Iris pigment epithelial cell (primary cell): ENCODE measurements at places on chromosomes 1 and 21.

DNA sequence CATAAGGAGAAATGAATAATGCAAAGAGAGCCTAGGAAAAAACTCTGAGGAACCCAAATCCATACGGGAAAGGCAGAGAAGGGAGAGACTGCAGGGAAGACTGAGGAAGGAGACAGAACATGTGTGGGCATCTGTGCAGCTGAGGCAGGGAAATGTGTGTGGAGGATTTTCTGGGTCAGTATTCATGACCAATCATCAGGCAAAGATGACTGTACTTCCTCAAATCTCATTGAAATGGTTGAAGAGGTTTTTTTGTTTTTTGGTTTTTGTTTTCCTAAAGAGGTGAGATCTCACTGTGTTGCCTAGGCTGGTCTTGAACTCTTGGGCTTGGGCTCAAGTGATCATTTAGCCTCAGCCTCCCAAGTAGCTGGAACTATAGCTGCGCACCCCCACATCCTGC lies 15.7 kb downstream of the DIP2A start:
- no peak for DNase-seq

DNA sequence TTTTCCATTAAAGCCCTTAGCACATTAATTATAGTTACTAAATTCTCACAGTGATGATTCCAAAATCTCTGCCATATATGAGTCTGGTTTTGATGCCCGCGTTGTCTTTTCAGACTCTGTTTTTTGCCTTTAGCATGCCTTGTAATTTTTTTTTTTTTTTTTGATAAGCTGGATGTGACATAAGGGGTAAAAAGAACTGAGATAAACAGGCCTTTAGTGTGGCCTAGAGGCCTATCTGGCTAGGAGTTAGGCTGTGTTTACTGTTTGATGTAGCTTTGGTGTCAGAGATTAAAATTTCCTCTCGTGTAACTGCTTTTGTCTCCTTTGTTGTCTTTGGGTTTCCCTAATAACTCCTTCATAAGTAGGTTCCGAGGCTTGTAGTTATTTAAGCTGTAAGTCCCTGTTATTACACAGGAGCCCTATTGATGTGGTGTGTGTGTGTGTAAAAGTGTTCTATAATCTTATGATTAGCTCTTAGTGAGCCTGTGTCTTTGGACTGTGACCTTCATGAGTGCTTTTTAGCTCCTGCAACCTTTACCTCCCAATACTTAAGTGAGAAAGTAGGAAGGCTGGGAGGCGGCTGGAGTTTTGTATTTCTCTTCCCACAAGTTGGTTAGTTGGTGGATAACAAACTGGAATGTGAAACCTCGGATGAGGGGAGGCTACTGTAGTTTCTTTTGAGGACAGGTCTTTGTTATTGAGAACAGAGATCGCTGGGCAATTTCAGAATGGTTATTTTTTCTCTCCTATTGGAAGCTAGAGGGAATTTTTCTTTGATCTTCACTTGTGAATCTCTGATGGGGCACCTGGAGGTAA lies 19.3 kb downstream of the HS2ST1 start:
- DNase-seq: no peak

DNA sequence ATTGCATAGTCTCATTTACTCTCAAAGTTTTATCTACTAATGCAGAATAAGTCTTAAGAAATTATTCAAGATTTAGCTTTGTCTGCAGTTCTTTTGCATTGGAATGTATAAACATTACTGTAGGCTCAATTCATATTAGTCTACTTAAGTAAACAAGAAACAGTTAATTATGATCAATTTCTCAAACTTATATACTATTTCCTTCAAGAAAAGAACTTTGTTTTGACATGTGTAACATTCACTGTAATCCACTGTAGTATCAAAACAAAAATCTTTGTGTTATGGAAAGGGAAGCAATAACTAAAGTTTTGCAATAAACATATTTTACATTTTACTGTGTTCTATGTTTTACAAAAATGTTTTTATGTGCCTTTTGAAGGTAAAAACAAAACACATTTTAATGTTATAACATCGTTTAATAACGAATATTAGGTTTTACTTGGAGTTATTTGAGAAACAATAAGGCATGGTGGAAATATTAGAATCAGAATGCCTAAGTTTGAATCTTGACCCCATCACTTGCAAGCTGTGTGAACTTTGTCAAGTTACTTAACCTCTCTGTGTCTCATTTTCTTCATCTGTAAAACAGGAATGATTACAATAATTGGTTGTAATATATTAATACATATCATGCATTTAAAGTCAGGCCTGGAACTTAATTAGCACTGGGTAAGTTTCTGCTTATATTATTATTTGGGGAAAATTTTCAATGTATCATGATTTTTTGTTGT lies 77.0 kb upstream of the DPH5 start:
- DNase-seq: no peak

DNA sequence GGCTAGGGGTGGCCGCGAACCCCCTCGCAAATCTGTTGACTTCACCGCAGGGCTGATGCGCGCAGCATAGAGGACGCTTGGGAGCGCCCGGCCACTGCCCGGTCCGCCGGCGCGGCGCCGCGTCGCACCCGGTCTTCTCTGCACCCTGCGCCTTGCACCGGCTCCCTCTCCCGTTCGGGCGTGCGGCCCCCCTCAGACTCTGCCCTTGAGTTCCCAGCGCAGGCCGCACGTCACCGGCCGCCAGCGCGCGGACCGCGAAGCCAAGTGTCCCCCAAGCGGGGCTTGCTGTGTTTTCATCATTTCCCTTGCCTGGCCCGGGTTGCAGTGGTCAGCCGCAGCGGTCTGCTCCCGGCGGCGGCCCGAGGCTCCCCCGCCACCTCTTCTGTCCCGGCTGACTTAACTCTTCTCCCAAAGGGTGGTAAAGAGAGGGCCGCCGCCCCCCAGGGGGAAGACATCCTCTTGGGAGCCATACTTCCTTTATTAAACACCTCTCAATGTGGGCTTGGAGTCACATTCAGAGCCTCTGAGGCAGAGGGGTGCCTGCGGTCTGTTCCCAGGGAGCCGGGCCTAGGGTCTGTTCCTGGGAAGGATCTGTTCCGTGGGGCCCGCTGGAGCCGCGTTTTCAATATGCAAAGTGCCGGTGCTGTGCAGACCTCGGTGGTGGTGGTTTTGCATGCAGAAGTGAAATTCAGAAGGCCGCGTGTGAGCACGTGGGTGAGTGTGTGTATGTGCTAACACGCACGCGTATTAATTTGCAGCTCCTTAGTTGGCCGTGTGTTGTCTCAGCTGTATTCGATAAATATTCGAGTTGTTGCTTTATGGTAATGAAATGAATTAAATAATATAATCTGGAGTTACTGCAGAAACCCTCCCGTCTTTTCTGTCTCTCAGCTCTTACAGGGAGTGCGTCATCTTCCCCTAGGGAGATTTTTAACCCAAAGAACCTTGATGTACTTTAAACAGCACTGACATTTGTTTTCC lies 17.6 kb downstream of the PBX1 start:
- peak; percentile 89 for DNase-seq

GRCh38 chr1:34790985-34791384 lies 1.8 kb upstream of the GJA4 start:
- DNase-seq: no peak

DNA sequence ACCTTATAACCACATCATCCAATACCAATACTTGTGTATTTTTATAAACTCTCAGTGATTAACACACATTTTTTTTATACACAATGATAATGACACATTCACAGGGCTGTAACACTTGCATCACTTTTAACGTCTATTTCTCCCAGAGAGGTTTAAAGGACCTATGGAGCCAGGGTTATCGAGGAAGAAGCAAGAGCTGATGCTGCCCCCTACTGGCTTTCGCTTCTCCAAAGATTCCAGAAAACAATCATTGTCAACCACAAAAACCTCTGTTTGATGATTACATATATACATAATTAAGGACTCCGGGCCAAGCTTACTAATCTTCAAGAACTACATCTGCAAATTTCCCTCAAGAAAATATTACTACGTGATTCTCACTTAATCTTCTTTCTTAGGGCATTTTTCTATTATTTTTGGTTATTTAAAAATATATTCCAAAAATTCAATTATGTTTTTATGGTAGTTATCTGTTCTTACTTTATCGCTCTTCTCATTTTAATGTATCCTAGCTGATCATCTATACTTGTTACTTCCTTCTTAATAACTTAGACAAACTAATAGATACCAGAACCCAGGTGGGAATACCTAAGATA lies 214.5 kb downstream of the VAV3 start:
- DNase-seq: peak; percentile 44

DNA sequence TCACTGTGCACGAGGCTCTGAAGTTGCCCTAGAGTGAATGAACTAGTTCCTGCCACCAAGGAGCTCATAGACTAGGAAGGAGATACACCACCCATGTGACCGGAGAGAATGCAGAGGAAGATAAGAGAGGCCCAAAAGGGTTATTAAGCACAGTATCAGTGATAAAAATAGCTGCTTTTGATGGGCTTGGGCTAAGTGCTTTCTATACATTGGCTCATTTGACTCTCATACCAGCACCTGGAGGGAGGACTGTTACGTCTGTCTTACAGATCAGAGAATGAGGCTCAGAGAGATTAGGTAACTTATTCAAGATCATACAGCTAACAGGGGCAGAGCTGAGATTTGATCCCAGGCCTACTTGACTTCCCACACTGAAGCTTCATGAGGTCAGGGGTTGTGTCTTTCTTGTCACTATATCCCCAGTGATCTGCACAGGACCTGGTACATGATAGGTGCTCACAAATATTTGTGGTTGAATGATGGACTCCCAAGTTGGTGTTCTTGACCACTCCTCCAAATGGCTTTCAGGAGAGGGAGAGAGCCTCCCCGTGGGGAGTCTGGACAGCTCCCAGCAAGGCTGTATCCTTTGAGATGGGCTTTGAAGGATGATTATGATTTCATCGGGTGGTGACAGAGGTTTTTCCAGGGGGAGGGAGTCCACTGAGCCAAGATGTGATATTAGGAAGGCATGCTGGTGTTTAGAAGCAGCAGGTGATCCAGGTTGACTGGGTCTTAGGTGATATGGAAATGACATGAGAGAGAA lies 14.4 kb downstream of the PPFIA4 start:
- no peak for DNase-seq

DNA sequence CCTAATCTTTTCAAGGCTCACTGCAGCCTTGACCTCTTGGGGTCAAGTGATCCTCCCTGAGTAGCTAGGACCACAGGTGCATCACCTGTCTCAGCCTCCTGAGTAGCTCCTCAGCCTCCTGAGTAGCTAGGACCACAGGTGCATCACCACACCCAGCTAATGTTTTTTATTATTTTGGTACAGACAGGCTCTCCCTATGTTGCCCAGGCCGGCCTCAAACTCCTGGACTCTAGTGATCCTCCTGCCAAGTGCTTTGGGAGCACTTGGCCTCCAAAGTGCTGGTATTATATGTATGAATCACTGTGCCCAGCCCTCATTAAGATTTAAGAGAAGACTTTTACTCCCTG lies 58.5 kb upstream of the S1PR1 start:
- DNase-seq: no peak

GRCh38 chr1:39418236-39418635 lies 73.2 kb upstream of the BMP8A start:
- peak; percentile 49 for DNase-seq

DNA sequence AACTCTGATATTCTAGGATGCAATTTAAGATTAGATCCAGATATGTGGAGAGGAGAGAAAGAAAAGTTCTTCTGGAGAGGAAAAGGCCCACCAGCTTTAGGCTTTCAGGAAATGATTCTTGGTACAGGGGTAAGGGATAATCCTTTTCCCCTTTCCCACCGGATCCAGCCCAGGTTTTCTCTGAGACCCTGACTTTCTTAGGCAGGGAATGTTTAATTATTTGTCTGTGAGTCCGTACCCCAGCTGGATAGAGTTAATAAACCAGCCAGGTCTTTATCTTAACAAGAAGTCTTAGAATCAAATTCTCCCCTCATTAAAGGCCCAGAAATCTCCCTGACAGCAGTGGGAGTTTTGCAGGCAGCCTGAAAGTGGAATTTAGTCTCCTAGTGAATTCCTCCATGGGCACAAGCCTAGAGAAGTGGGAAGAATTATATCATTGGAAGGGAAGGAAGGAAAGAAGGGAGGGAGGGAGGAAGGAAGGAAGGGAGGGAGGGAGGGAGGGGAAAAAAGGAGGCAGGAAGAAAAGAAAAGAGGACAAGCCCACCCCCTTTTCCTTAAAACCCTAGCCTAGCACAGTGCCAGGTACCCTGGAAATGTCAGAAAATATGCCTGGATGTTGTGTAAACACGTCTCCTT lies 189.0 kb downstream of the PLPP3 start:
- DNase-seq: no peak

- DNase-seq: peak; percentile 66
Observed at GRCh38 chr1:1079408-1080121, 5.5 kb upstream of the RNF223 start.

DNA sequence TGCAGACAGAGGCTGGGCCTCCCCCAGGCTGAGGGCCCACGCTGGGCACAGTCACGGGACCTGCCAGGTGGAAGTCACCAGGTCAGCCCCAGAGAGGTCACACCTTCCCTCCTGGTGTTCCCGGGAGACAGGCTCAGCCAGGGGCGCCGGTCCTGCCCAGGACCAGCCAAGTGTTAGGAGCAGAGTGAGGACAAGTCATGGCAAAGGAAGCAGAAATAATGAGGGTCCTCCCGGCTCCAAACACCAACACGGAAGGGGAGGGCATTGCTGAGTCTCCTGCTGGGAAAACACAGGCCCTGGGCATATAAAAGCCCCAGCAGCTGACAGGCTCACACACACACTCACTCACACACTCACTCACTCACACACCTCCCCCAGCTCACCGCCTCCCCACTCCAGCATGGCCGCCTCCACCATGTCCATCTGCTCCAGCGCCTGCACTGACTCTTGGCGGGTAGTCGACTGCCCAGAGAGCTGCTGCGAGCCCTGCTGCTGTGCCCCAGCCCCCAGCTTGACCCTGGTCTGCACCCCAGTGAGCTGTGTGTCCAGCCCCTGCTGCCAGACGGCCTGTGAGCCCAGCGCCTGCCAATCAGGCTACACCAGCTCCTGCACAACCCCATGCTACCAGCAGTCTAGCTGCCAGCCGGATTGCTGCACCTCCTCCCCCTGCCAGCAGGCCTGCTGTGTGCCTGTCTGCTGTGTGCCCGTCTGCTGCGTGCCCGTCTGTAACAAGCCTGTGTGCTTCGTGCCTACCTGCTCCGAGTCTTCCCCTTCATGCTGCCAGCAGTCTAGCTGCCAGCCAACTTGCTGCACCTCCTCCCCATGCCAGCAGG lies at the start of gene KRTAP10-10:
KRTAP10-10 (plus strand) TSS at position 339 of the 833 bp plus-strand sequence; CDS start at position 401, 62 bp downstream.
- no peak for DNase-seq

GRCh38 chr1:212621043-212621948 lies 12.7 kb downstream of the ATF3 start:
- no peak for DNase-seq

DNA sequence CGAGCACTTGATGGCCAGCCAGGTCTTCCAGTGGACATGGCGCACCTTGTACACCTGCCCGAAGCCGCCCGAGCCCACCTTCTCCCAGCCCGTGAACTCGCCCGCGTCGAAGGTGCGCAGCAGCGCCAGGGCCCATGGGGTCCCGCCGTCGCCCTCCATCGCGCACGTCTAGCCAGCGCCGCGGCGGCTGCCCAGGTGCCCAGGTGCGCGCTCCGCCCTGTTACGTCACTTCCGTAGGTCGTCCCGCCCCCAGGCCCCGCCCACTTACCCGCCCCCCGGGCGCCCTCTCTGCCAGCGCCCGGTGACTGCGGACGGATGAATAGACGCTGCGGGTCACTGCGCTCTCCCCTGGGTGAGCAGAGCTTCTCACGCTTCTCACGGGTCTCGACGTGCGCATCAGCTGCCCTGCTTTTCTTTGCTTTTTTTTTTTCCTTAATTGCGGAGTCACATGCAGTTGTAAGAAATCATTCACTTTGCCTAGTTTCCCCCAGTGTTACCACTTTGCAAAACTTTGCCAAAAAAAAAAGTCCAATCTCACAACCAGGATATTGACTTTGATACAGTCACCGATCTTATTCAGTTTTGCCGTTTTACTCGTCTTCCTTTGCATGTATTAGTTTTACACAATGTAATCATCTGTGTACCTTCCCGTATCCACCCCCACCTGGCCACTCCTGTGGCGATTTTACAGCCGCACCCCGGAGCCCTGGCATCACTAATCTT lies at the start of gene RIPK4:
RIPK4 (minus strand) TSS at position 170 of the 723 bp plus-strand sequence; CDS start at position 159, 11 bp downstream.
- DNase-seq: no peak
